ENCODE measurements at places on chromosomes 7 and 10. TPM values are rescaled to one million over a fixed set of nuclear protein-coding genes. Genes with fewer than 3 reads are reported as not detected.

GRCh38 chr10:60429084-60429849 lies 39.6 kb upstream of the ANK3 start:
- no peak overlapping the region for H3K4me3 ChIP-seq
- DNase-seq = no peak
- H3K27me3 ChIP-seq = no peaks in the 10 kb centered on the region
- no peak overlapping the region for H3K27ac ChIP-seq

DNA sequence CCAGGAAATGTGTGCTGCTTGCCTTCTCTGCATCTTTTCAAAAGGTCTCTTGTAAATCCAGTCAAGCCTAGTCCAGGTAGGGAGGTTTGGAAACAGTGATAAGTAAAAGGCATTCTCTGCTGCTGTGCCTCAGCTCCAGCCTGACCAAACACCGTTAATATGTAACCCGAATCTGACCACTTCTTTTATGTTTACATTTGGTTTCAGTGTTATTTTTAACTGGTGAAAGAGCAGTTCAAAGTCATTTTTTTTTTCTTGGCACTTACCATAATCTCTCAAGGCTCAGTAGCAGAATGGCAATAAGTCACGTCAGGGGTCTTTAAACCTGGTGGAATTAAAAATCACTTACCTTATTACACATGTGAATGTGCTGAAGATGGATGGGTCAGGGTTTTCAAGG lies 216.8 kb downstream of the PTEN start:
- no peak overlapping the region for H3K27ac ChIP-seq
- peak; percentile 14 for DNase-seq
- H3K36me3 ChIP-seq = no peaks in the 10 kb centered on the region
- no peak overlapping the region for H3K4me3 ChIP-seq
- peaks cover 20% of the 10 kb centered on the region for H3K4me1 ChIP-seq

DNA sequence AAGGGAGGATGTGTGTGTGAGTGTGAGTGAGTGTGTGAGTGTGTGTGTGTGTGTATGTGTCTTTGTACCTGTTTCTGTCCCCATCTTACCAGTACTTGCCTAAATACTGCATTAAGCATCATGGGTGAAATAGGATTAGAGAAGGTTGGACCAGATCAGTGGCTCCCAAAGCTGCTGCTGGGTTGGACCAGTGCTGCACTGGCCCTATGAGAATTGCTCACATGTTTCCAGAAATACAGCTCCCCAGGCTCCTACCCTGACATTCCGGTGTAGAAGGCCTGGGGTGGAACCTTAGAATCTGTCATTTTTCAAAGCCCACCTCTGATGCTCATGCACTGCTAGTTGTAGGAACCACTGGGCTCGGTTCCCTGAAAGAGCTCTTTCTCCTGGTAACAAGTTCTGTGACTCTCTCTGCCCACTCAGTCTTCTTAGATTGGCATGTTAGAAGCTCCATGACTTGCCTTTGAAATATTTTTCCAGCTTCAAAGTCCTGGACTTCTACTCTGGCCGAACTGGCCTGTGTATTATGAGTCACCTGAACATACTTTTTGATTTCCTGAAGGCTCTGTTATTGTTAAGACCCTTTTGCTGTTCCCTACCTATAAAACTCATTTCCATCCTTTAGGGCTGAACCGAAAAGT lies 224.7 kb downstream of the CUX1 start:
- peak overlapping the region; percentile 90 for H3K27ac ChIP-seq
- H3K4me3 ChIP-seq = peak overlapping the region; percentile 62
- no peaks in the 10 kb centered on the region for H3K27me3 ChIP-seq
- peak; percentile 83 for DNase-seq
- H3K36me3 ChIP-seq = peaks cover 11% of the 10 kb centered on the region
- H3K4me1 ChIP-seq = peaks cover 67% of the 10 kb centered on the region

DNA sequence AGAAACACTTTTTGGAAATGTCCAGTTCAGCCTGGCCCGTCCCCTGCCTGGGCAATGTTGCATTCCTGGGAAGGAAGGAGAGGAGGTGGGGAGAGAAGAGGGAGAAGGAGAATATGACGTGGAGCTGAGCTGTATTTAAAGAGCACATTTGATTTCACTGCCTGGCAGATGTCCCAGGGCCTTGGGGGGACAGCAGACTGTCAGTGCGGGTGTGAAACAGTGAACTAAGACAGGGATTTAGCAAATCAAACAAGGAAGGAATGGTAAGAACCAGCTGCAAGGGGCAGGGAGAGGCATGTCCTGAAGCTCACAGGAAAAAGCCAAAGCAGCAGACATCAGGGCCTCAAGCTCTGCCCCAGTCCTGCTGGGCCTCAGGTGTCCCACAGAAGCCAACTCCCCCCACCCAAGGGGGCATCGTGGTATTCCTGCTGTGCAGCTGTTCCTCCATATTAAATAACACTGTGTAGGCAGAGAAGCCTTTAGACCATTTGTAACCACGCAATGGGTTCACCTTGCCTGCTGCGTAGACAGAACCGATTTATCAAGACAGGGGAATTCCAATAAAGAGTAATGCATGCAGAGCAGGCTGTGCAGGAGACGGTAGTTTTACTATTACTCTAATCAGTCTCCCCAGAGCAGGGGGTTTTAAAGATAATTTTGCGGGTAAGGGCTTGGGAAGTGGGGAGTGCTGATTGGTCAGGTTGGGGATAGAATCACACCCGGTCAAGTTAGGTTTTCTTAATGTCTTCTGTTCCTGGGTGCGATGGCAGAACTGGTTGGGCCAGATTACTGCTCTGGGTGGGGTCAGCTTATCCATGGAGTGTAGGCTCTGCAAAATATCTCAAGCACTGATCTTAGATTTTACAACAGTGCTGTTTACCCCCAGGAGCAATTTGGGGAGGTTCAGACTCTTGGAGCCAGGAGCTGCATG lies 18.3 kb downstream of the LEP start:
- H3K27me3 ChIP-seq = peaks cover 15% of the 10 kb centered on the region
- no peak overlapping the region for H3K4me3 ChIP-seq
- peaks cover 16% of the 10 kb centered on the region for H3K4me1 ChIP-seq
- H3K27ac ChIP-seq = peak overlapping the region; percentile 31

- peak; percentile 76 for DNase-seq
- peak overlapping the region; percentile 95 for H3K27ac ChIP-seq
Measured at GRCh38 chr10:17029581-17030271, 99.9 kb downstream of the CUBN start.

- no peaks in the 10 kb centered on the region for H3K36me3 ChIP-seq
- H3K27ac ChIP-seq = no peak overlapping the region
- H3K27me3 ChIP-seq = no peaks in the 10 kb centered on the region
- no peak for DNase-seq
- H3K4me1 ChIP-seq = peaks cover 58% of the 10 kb centered on the region
Measured at GRCh38 chr7:116493449-116493848, 6.1 kb upstream of the CAV2 start.

DNA sequence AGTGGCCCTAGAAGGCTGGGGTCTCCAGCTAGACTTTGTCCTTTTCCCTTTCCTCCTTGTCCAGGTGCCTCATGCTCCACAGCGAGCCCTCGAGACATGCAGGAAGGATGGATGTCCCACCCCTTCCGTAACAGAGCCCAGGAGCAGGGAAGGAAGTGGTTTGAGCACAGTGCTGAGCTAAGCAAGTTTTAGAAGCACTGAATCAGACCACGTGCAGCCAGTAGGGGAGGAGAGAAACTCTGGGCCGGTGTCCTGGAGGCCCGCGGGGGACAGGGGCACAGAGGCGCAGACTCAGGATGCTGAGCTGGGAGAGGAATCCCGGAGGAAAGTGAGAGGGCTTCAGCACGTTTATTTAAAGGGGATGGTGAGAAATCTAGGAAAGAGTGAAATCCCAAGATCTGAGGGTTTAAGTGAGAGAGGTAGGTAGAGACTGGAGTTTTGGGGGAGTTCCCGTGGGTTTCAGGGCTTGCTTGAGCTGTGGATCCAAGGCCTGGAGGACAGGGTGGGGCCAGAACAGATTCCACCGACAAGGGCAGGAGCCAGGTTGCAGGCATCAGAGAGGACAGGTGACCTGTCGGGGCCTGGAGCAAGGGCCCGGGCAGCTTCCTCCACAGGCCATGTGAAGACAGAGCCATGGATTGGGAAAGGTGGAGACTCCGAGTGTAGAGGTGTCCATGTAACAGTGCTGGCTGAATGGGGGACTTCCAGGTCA lies 4.4 kb upstream of the IRF5 start:
- H3K4me3 ChIP-seq = no peak overlapping the region
- H3K36me3 ChIP-seq = no peaks in the 10 kb centered on the region

- no peak overlapping the region for H3K27ac ChIP-seq
- no peak overlapping the region for H3K4me3 ChIP-seq
- DNase-seq = no peak
- peaks cover 5% of the 10 kb centered on the region for H3K36me3 ChIP-seq
- H3K27me3 ChIP-seq = peaks cover 6% of the 10 kb centered on the region
- H3K4me1 ChIP-seq = peaks cover 36% of the 10 kb centered on the region
Measured at GRCh38 chr7:143283381-143283780, 1.4 kb upstream of the TMEM139 start.

LEP gene
- total RNA-seq = not detected

BCL7B gene
- total RNA-seq = 60.3 TPM

HOXA3 gene
- total RNA-seq = 1.4 TPM

Data from HFFc6 (cell line).